Stimulated activated naive CD8-positive, alpha-beta T cell treated with anti-CD3 and anti-CD28 coated beads, Interleukin-15, amount 100 ng/mL, for 72 hours (primary cell): ENCODE measurements at places on chromosomes 16 and 17.

DNA sequence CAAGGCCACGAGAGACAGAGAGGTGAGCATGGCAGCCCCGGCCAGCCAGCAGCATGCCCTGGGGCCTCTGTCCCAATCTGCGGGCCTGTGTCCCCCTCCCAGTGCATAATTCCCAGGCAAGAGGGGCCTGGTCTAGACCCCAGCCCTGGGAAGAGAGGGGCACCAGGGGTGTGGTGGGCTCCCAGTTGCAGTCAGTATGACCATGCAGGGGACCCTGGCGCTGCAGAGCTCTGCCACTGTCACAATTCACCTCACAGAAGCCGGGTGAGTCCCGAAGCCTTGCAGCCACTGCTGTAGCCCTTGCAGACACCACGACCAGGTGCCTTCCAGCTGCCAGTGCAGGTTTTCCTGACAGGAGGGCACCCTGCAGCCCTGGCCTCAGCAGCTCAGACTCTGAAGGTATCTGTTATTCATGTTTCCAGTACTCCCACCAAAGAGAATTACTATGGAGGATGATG, 25.8 kb upstream of the KSR1 start:
- DNase-seq: no peak

GRCh38 chr16:31138621-31139578, 3.4 kb upstream of the PRSS8 start:
- no peak for DNase-seq

DNA sequence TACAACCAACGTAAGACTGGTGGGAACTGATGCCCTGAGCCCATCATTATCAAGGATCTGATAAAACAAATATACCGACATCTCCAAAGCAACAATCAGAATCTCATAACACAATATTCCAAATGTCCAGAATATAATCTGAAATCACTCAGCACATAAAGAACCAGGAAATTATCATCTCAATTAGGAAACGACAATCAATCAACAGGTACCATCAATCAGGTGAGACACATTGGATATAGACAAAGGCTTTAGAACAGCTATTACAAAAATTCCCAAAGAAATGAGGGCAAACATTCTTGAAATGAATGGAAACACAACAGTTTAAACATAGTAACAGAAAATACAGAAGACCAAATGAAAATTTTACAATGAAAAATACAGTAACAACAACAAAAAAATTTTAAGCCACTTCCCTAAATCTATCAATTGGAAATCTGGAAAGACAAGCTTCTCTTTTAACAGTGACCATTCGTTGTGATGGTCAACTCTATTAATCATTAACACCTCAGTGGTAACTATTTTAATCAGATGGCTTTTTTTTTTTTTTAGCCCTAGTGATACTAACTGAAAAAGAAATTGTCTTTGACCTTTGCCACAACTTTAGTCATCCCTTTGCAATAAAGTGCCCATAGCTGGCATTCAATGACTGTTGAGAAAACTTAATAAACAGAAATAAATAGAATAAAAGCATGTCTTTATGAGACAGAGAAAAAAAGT, 70.4 kb downstream of the USP32 start:
- DNase-seq: no peak

DNA sequence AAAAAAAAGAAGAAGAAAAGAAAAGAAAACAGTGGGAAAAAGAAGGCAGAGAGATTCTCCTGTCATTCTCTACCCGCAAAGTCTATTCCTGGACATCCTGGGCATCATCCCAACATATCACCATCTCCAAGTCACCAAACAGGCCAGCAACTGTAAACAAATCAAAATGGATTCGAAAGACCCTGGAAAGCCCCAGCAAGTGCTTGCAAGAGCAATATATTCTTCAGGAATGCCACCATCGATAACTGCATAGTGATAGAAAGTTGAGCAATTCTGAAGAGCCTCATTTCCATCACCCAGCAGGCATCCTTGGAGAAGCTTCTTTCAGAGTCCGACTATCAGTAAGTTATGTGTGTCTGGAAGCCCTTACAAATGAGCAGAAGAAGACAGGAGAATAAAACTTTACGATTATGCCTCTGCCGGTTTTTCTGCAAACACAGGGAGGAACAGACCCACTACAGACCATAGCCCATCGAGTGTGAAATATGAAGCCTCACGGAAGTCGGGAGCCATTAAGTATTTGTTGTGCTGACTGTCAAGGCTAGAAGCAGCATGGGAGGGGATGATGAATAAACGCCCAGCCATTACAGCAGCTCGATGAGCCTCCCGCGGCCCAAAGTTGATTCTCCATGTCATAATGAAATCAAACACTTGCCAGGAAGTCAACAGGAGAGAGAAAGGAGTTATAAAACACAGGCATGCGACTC, 64.5 kb upstream of the SEC14L1 start:
- no peak for DNase-seq

GRCh38 chr16:89704281-89704680, 2.8 kb upstream of the SPATA2L start:
- DNase-seq: no peak

- DNase-seq: no peak
Observed at GRCh38 chr16:10938321-10938720, 3.9 kb downstream of the DEXI start.

DNA sequence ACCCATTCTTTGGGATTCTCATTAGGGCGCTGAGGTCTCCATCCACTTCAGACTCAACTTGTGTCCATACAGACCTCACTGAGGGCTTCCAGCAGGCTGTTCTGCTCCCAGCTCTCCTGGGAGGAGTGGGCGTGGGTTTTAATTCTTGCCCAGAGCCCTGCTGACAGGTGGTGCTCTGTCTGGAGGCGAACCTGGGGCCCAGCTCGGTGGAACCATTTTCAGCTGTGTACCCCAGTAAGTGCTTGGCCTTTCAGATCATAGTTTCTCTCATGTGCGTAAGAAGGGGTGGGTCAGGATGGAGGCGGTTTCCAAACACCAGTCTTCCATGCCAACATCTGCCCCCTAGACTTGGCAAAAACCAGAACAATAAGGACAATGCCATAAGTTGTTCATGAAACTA, 21.4 kb upstream of the NKD1 start:
- DNase-seq: no peak

GRCh38 chr16:52805559-52806168, 247.0 kb downstream of the CHD9NB start:
- no peak for DNase-seq

DNA sequence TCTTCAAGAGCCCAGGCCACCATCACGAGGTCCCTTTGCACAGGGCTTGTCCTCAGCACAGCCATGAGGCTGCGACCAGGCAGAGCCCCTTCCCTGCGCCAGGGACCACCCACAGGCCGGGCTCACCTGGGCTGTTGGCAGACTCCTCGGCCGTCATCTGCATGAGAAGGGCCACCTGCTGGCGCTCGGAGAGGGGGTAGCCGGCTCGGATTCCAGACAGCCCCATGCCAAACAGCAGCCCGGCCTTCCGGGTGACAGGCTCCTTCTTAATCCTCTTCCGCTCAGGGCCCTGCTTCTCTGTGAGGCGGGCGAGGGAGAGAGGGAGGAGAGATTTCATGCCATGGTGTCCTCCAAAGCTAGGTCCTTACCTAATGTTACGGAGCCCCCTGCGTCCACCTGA, 73.4 kb downstream of the ZNF778 start:
- DNase-seq: no peak

- DNase-seq: no peak
Observed at GRCh38 chr16:68379472-68380347, 68.6 kb downstream of the SMPD3 start.

DNA sequence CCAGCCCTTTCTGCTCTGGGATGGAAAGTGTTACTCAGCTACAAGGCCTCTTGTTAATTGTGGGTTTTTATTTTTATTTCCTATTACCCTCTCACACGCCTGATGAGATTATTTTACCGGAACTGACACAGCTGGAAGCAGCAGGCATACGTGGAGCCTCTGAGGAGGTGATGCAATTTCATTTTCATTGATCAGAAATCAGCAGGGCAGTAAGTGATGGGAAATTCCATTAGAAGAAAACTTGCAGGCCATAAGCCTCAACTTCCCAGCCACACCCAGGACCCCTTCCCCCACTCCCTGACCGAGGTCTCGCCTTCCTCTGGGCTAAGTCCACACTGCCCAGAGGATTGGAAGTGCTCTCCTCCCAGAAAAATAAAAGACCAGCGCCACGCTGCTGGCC, 69.7 kb downstream of the ZFHX3 start:
- DNase-seq: no peak

- DNase-seq: no peak
Observed at GRCh38 chr17:35240861-35241260, 2.0 kb upstream of the SLFN5 start.

DNA sequence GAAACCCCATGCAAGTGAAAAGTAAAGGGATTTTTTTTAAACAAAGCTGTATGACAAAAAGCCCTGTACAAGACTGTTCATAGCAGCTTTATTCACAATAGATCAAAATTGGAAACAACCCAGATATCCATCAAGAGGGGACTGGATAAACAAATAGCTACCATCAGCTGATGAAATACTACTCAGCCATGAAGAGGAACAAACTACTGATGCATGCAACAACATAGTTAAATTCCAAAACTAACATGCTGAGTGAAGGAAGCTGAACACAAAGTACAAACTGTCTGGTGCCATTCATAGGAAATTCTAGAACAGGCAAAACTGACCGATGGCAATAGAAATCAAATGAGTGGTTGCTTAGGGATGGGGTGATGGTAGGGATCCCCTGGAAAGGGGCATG, 15.1 kb downstream of the FOXJ1 start:
- no peak for DNase-seq
